Activated CD4-positive, alpha-beta T cell treated with anti-CD3 and anti-CD28 coated beads, Interleukin-2, amount 10 ng/mL, durations not matched to agents 7 days and 5 days (primary cell): ENCODE measurements at places on chromosomes 7 and 10. TPM values are rescaled to one million over a fixed set of nuclear protein-coding genes. Genes with fewer than 3 reads are reported as not detected.
A peak's percentile ranks its signal among the peaks of the same experiment; 100 is the strongest.

GRCh38 chr7:91880413-91881241 is at the start of gene MTERF1:
Gene MTERF1, minus strand, starts transcription at chr7:91880702. Its CDS starts 619 bp downstream, at chr7:91880083.
- H3K36me3 ChIP-seq = peaks cover 30% of the 10 kb centered on the region
- H3K4me3 ChIP-seq = peak within 1 kb of the TSS; percentile 99
- no peaks in the 10 kb centered on the region for H3K27me3 ChIP-seq
- DNase-seq = peak; percentile 94

DNA sequence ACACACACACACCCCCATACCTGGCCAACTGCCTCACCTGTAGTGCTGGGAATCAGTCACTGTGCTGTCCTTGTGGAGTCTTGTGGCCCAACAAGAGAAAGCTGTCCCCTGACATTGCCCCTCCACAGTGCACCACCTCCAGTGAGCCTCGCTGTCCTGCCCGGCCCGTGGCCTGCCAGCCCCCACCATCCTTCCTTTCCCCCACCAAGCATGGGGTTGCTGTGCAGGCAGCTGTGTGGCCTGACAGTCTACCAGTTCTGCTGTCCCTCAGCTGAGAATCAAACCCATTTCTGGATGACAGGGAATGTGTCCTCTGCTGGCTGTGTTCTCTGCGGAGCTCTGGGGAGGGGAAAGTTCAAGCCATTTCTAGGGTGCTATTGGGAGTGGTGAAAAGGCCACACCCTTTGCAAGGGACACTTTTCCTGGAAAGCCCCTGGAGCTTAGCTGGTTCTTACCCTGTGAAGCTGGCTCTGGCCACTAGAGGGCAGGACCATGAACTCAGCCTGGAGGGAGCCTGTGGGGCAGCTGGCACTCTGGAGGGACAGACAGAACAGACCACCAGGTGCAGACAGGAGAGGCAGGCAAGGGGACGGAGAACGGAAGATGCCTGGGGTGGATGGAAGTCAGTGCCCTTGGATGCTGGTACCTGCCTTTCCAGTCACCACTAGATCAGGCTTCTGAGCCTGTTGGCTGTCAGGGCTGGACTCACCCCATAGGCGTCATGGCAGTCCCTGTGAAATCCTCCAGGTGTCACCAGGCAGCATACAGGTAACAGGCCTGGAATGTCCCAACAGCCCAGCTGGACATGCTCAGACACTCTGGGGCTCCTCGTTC is 10.5 kb upstream of the MTPAP start:
- DNase-seq = peak; percentile 66
- H3K4me3 ChIP-seq = no peak overlapping the region
- H3K4me1 ChIP-seq = peaks cover 5% of the 10 kb centered on the region
- H3K36me3 ChIP-seq = no peaks in the 10 kb centered on the region
- H3K27me3 ChIP-seq = peaks cover 8% of the 10 kb centered on the region
- H3K27ac ChIP-seq = no peak overlapping the region

- H3K4me3 ChIP-seq = peak overlapping the region; percentile 23
- DNase-seq = peak; percentile 27
- peak overlapping the region; percentile 100 for H3K27ac ChIP-seq
- peaks cover 31% of the 10 kb centered on the region for H3K4me1 ChIP-seq
- no peaks in the 10 kb centered on the region for H3K27me3 ChIP-seq
Observed at GRCh38 chr10:61897671-61898434, 3.6 kb upstream of the ARID5B start.

GRCh38 chr7:112933598-112933997 is 143.4 kb upstream of the TMEM168 start:
- no peak overlapping the region for H3K4me3 ChIP-seq
- DNase-seq = no peak
- peaks cover 23% of the 10 kb centered on the region for H3K4me1 ChIP-seq
- H3K36me3 ChIP-seq = peaks cover 13% of the 10 kb centered on the region

- DNase-seq = no peak
- H3K27ac ChIP-seq = no peak overlapping the region
- no peaks in the 10 kb centered on the region for H3K4me1 ChIP-seq
- no peaks in the 10 kb centered on the region for H3K36me3 ChIP-seq
- H3K4me3 ChIP-seq = no peak overlapping the region
- no peaks in the 10 kb centered on the region for H3K27me3 ChIP-seq
Observed at GRCh38 chr10:122033224-122033926, 44.4 kb downstream of the TACC2 start.

GRCh38 chr7:116354546-116355423 is 144.4 kb downstream of the TES start:
- H3K4me1 ChIP-seq = no peaks in the 10 kb centered on the region

DNA sequence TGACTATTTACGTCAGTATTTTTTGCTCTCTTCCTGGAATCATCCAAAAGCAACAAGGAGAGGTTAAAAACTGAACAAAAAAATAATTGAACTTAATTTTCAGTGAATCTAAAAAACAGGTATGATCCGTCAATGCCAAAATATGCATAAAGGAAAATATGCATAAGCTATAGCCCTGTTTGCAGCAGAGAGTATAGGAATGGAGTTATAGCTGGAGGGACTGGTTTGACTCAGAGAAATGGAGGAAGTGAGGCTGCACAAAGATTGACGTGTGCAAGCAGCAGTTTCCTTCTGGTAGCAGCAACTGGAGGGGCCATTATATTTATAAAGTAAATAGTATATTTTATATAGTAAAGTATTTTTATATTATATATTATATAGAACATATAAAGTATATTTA is 37.1 kb downstream of the GNG11 start:
- H3K27me3 ChIP-seq = no peaks in the 10 kb centered on the region
- no peaks in the 10 kb centered on the region for H3K4me1 ChIP-seq
- H3K4me3 ChIP-seq = no peak overlapping the region
- no peak for DNase-seq
- no peaks in the 10 kb centered on the region for H3K36me3 ChIP-seq
- no peak overlapping the region for H3K27ac ChIP-seq

DNA sequence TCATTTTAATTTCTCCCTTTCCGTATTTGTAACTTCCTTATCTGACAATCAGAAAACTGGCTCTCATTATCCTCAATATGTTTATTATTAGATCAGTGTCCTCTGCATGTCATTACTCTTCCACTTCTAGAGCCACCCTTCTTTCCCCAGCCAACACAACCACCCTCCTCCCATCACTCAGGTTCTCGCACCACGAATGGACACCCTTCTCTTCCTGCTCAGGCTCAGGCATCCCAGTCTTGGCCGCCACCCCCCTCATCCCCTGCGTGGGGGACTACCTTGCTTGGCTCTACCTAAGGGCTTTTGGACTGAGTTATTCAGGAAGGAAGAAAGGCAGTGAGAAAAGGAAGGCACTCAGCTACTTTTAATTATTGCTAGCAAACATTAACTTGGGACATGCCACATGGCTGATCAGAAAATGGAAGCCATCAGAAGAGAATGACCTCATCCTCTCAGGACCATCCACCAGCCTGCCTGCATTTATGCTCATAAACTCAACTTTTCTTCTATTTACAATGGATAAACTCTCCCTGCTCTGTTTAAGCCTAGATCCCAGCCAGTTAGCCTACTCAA is 199.9 kb upstream of the PLXNA4 start:
- H3K4me1 ChIP-seq = peaks cover 14% of the 10 kb centered on the region
- H3K36me3 ChIP-seq = peaks cover 4% of the 10 kb centered on the region
- peaks cover 3% of the 10 kb centered on the region for H3K27me3 ChIP-seq
- H3K27ac ChIP-seq = peak overlapping the region; percentile 21
- DNase-seq = no peak
- no peak overlapping the region for H3K4me3 ChIP-seq

DNA sequence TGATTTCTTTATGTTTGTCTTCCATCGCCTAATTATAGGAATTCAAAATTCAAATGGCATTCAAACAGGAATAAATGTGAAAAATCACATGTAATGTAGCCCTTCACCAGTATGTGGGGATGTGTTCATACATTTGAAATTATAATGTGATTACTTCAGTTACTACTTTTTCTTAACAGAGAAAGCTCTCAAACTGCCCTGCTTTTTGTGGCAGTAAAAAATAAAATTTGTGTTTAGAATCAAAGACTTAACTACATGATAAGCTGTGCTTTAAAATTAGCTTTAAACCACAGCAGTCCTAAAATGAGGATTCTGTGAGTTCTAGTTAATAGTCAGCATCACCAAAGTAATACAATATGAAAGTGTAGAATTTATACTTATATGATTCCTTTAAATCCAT is 7.8 kb upstream of the HERC4 start:
- no peaks in the 10 kb centered on the region for H3K36me3 ChIP-seq
- no peak overlapping the region for H3K4me3 ChIP-seq
- peaks cover 2% of the 10 kb centered on the region for H3K4me1 ChIP-seq
- peaks cover 10% of the 10 kb centered on the region for H3K27me3 ChIP-seq
- no peak overlapping the region for H3K27ac ChIP-seq

- H3K4me1 ChIP-seq = no peaks in the 10 kb centered on the region
- no peaks in the 10 kb centered on the region for H3K27me3 ChIP-seq
- no peak overlapping the region for H3K4me3 ChIP-seq
- no peaks in the 10 kb centered on the region for H3K36me3 ChIP-seq
- no peak overlapping the region for H3K27ac ChIP-seq
- DNase-seq = no peak
Observed at GRCh38 chr7:33422141-33422540, 292.8 kb downstream of the BBS9 start.

ATP5F1C gene
- 256 TPM for total RNA-seq

EIF3A gene
- 145 TPM for total RNA-seq

NRP1 gene
- total RNA-seq = 0.40 TPM
